Right hindlimb (tissue), 1 donor: ENCODE measurements at places on chromosomes 5 and 9.

DNA sequence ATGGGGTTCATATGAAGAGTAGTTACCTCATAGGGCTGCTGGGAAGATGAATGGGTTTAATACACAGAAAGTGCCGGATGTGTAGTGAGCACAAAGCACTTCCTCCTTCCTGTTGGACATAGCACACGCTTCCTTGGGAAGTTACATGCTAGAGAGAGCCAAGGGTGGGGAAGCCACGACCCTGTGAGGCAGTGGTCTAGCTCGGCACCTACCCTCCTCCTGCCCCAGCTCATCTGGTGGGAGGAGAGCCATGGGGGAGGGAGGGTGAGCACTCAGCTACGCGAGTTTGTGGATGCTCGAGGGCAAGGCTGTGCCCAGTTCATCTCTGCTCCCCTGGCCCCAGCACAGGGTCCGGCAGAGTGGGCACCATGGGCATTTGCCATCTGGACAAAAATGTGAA lies 43.6 kb upstream of the NEK6 start:
- DNase-seq, result no peak

GRCh38 chr5:138952962-138953361 lies 77.8 kb upstream of the LRRTM2 start:
- DNase-seq, result peak; percentile 47

DNA sequence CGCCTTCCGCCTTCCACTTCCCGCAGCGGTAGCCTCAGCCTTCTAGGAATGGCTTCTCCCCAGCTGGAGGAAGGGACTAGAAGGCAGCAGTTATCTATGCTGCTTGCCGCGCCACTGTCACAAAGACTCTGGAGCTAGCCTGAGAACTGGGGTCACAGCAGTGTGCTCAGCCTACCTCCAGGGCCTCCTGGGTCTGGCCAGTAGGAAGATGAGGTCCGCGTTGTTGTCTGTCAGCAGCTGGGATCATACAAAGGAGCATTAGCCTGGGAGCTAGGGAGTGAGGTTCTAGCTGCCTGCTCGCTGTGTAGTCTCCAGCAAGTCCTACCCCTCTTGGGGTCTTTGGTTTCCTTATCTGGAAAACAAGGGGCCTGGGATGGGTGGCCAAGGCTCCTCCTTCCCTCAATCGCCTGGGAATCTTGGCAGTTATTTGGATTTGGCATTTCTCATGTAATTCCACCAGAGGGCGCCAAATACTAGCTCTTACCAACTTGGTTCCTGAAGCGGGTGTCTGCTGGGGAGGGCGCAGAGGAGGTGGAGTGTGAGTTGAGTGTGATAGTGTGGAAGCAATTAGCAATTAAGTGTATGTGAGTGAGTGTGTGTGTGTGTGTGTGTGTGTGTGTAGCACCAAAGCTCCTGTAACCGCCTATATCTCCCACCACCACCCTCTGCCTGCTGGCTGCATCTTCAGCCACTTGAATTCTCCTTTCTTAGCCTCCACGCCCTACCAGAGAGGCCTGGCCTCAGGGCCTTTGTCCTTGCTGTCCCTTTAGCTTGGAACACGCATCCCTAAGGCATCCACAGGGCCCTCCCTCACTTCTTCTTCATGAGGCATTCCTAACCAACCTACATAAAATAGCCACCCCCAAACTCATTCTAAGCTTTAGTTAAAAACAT lies 97.1 kb downstream of the ENTREP1 start:
- peak; percentile 68 for DNase-seq

DNA sequence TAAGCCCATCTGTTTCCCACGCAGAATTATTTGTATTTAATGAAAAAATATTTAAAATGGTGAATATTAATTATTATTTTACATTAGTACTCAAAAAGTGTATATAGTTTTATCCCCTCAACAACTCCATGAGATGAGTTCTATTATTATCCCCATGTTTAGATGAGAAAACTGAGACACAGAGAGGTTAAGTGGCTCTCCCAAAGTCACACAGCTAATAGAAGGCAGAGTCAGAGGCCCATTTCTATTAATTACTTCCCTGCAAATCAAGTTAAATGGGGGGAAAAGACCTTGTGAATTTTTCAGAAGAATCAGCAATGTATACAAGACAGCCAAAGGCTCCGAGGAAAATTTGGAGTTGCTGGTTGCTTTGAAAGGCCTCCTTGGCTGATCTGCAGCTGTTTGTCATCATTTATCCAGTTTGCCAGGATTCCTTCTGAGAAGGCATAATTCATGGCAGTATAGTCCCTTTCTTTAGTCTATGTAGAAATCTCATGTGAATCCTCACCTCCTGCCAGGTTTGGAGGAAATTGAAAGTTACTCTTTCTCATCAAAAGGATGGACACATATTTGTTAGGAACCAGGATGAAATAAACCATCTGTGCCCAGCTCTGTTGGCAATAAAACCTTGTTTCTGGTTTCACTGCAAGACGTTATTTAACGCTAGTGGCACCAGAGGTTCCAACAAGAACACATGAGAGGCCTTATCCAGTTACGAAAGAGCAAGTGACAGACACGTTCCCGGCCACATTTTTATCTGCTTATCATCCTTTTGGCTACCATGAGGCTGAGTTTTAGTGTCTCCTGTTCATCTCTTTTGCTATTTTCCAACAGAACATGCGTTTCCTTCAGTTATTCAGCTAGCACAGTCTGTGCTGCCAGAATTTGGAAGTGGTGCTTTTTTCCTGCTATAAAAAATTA lies 621 bp downstream of the FYB1 start:
- peak; percentile 67 for DNase-seq

DNA sequence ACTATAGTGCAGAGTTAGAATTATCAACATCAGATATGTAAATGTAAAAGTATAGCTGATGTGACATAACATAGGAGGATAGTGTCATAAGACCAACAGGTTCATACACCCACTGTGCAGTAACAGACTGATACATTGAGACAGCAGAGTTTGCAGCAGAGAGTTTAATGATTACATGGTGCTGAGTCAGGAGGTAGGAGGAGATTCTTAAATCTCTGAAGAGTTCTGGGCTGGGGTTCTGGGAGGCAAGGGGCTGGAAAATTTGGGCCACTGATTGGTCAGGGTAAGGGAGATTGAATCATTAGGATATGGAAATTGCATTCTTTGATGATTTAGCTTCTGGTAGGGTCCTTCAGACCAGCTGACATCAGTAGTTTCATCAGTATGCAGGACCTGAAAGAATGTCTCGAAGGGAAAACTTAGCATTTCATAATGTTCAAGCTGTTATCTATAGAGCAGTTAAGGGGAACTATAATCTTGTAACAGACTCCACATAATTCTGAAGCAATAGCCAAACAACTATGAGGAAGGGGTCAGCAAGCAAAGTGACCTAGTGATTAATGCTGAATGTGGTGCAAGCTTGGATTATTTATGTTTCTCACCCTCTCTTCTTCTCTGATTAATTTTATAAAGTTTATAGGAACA lies 35.6 kb downstream of the CCL28 start:
- DNase-seq, result no peak

DNA sequence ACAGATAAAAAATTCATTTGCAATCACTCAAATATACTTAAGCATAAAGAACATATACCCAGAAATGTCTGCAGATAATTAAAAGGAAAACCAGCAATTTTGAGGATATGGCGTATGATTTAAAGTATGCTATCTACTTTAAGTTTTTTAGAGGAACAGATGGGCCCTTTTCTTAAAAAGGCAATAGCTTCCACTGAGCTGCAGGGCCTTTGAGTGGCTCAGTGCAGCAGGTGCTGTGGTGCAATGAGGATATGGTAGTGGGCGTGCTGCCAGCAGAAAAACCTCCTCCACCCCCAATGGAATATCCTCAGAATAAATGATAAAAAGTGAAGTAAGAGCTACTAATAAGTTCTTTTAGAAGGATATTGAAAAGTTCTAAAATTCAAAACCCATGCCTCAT lies 814.5 kb downstream of the MTRR start:
- DNase-seq, result no peak

GRCh38 chr9:71744754-71745521 lies 23.4 kb downstream of the CEMIP2 start:
- DNase-seq, result no peak

DNA sequence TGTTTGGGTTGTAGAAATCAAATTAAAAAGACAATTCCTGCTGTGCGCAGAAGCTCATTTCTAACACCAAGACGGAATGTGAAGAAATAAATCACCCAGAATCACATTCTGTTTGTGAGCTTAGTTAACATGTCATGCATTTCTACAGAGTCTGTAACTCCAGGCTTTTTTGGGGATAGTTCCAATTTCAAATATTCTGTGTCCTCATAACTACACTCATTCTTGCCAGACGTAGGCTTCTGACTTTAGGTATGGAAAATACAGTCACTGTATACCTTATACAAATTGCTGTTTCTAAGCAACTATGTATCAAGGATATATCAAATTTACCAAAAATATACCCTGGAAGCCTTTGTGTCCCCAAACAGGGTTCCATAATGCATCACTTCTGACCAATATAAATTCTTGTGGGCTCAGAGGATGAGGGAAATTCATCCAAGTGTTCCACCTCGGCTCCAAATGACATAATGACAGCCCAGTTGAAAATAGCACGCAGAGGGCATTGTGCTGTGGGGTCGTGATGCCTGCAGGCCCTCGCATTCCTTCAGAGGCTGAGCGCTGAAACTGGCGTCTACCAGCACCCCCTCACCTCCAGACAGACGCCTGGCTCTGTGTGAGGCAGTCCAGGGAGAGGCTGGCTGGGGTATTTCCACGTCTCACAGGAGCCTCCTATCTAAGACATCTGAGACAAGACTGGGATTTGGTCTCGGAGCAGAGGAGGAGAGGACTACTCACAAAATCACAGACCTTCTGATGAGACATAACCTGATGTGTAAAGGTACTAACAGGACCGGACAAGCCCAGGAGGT lies 79.8 kb downstream of the KLF4 start:
- DNase-seq, result peak; percentile 46

- no peak for DNase-seq
Measured at GRCh38 chr9:99021512-99021911, 77.8 kb downstream of the COL15A1 start.

DNA sequence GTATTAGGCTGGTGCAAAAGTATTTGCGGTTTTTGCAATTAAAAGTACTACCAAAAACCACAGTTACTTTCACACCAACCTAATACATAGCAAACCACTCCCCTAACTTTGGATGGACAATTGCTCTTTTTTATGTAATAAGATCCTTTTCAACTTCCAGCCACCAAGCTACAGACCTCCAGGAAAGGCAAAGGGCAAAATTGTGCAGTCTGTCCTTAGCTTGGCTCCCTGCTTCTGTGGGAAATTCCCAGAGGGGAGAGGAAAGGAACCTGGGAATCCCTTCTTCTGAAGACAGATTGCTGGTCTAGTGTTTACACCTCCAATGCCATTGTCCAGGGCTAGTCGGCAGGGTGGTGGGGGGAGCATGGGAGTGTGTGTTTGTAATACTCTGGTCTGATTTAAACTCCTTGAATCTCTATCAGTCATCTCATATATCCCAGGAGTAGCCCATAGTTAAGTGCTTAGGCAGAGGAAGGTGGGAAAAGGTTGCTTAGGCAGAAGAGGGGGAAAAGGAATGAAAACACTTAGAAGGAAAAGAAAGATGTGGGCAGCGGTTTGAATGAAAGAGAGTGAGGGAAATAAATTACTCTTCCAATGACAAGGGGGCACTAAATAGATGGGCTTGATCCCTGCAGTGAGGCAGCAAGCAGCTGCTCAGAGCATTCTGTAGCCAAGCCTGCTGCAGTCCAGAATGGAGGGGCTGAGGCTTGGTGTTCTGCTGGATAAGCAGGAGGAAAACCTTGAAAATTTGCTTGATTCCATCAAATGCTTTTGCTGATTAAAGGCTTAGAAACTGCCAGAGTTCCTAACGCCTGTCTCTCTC lies 86.9 kb upstream of the MAP1B start:
- DNase-seq, result no peak

GRCh38 chr5:146344155-146345118 lies 5.8 kb downstream of the POU4F3 start:
- peak; percentile 31 for DNase-seq
